ENCODE measurements at places on chromosomes 13 and 19.

DNA sequence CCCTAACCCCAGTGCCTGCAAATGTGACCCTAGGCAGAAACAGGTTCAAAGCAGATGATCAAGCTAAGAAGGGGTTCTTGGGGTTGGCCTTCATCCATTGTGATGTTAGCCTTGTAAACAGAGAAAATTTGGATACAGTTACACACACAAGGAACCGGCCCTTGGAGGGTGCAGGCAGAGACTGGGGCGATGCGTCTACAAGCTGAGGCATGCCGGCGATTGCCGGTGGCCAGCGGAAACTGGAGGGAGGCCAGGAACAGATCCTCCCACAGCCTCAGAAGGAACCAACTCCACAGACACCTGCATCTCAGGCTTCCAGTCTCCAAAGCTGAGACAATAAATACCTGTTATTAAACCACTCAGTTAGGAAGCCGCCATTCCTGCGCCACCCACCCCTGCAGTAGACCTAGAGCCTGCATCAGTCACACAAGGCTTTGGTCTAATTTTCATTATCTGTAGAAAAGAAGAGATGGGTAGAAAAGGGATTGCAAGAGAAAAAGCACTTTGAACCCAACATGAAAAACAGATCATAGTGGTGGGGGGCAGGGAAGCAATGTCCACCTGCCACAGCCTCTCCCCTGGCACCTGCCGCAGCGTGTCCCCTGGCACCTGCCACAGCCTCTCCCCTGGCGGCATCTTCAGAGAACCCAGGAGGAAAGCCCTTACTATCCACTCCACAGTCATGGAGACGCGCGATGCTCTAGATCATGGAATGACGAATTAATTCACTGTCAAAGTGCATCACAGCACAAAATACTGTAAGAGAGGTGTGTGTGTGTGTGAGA lies 119.7 kb upstream of the SOX1 start:
- DNase-seq: peak; percentile 20

- no peak for DNase-seq
Observed at GRCh38 chr13:97858161-97858560, 95.3 kb upstream of the IPO5 start.

GRCh38 chr19:14117668-14118164 lies at the start of gene PRKACA:
Gene PRKACA (minus strand): TSS chr19:14117762. CDS start chr19:14117547, 215 bp downstream.
- peak; percentile 95 for DNase-seq

GRCh38 chr13:72599178-72599743 lies 128.2 kb downstream of the MZT1 start:
- no peak for DNase-seq

DNA sequence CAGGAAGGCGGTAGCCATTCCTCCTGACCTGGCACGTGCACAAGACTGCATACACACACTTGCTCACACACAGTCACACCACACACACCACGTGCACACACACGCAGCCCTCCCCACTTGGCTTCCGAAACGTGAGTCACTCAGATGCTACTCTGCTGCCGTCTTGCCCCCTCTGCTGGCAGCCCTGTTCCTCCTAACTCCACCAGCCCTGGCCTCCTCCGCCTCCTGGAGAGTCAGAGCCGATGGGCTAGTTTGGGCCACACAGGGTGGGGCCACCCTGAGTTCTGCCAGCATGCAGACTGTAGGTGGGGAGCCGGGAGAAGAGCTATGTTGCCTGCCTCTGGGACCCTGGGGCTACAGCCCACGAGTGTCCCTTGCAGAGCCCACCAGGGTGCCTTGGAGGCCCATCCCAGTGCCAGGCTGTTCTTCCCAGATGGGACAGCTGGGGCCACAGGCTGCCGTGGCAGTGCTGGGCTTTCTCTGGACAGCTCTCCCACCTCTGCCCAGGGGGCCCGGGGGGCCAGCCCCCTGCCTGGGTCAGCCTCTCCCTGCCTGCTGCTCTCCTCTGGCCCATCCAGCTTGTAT lies 12.1 kb downstream of the PIN1 start:
- peak; percentile 79 for DNase-seq

DNA sequence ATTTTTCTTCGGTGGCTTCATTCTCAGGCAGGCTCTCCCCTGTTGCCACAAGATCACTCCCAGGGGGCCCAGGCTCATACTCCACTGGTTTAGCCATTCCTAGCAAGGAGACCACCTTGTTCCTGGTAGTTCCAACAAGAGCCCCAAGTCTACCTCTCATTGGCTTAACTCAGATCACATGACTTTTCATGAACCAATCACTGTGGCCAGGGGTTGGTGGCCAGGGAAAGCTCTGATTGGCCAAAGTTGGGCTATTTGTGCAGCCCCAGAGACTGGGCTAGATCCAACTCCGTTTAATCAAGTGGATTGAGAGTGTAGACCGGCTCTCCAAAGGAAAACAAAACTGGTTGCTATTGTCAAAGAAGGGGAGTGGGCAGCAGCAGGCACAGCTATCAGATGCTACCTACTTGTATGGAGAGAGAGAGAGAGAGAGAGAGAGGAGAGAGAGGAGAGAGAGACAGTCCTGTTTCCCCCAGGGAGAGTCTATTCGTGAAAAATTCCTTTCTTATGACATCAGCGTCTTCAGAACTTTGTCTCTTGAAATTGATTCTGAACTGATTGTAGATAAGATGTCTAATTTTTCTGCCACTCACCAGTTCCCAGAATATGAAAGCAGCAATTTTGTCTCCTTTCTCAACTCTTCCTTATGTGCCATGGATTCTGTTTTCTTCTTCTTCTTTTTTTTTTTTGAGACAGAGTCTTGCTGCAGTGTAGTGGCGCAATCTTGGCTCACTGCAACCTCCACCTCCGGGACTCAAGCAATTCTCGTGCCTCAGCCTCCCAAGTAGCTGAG lies 5.9 kb downstream of the CEACAM19 start:
- DNase-seq: no peak

Data from H1 (cell line).